ENCODE measurements at places on chromosomes 2 and 18.

- DNase-seq = peak; percentile 4
Observed at GRCh38 chr18:37674570-37674969, 109.0 kb upstream of the CELF4 start.

- no peak for DNase-seq
Observed at GRCh38 chr18:77249569-77250500, at the start of gene GALR1. Gene GALR1, plus strand, starts transcription at chr18:77249848. Its CDS starts 701 bp downstream, at chr18:77250549.

GRCh38 chr2:96251721-96252292, 14.0 kb downstream of the TMEM127 start:
- peak; percentile 90 for DNase-seq

DNA sequence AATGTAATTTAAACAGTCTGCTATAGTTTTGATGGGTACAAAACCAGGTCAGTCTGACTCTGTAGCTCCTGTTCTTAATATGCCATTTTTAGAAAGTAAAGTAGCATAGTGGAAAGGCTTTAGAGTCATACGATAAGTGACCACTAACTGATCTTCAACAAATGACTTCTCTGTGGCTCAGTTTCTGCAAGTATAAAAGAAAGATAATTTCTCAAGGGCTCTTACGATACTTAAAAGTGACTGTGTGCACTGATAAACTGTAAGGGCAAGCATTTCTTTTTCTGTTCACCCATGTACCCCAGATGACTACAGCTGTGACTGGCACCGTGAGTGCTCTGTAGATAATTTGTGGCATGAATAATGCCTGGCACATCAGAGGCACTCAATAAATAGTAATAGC, 178.7 kb downstream of the LCLAT1 start:
- peak; percentile 74 for DNase-seq

DNA sequence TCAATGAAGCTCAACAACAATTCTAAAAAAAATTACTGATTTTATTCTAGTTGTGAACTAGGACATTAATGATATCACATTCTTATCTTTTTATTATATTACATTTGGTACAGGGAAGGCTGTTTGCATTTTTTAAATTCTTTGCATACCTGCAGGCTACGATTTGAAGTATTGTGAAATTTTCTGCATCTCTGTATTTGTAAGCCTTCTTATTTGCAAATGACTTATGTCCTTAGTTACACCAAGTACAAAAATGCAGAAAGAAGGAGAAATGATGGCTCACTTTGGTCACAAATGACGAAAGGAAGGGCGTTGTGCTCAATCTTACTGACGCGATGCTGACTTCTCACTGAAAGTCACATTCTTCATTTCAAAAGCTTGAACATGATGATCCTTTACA, 227.5 kb upstream of the SOX11 start:
- DNase-seq = no peak

DNA sequence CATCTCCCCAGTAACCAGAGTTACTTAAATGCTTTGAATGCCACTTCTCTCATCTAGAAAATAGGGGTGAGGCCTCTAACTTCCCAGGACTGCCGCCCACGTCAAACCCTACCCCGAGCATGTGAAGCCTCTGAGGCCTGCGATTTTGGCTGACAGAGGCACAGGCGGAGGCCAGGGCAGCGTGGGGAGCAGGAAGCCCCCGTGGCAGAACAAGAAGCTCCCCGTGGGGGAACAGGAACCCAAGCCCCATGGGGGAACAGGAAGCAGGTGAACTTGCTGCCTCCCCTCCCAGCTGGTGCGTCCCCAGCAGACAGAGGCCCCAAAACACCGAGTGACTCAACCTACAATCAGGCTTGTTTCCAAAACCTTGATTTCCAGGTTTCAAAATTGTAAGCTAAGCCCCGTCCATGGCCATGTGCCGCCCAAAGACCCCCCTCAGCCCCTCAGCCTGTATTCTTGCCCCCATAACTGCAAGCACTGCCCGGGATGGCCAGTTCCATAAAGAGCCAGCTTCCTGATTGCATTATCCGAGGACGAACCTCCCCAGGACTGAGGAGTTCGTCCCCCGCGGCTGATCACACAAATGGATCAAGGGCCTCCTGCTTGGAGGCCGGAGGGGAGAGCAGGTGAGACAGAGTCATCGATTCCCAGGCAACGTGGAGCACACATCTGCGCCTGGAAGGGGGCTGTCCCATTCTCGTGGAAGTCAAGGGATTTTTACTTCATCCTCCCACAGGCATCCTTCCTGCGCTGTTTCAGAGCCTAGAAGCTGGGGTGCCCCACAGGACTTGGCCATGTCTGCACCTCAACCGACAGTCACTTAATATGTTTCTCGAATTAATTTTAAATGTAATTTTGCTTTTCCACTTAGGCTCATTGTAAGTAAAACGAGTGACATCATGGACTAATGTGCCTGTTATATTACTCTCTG, 36.3 kb upstream of the CTDP1 start:
- DNase-seq = no peak

DNA sequence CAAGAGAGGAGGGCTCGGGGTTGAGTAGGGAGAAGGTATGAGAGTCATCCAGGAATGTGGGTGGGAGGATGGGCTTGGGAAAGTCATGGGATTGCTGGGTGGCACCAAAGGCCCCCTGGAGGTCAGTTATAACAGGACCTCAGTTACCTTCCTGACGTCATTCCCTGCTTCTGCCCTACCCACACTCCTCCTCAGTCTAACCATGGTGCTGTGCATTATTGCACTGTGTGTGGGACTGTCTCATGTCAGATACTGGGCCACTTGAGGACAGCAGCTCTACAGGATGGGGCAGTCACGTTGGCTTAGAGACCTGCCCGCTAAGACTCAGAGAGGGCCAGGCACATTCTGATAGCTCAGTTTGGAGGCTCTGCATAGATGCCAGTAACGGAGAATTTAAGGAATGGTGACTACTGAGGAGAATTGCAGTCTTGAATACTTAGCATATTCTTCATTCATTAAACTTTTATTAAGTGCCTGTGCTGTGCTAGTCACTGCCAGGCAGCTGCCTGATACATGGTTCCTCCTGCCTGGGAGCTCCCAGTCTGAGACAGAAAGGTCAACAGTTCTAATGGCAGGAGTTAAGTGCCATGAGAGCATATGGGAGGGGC, 90.5 kb downstream of the LAMA3 start:
- DNase-seq = no peak

- no peak for DNase-seq
Observed at GRCh38 chr2:127373362-127374083, 14.3 kb downstream of the MAP3K2 start.

DNA sequence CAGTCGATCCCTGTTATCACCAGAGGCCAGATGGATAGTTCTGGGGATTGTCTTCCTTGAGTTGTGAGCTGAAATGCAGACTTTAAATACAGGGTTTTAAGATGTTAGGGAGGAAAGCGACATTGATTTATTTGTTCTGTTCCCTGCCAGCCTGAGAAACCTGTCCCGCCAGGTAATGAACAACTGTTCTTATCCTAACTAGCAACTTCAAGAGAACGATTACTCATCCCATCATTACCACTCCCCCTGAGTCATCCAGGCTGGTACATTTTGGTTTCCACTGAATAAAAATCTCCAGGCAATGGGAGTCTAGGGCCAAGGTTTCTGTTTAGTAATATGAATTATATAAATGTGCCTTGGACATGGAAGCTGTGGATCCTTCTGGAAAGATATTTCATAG, 131.2 kb downstream of the LYPD6B start:
- DNase-seq = no peak

DNA sequence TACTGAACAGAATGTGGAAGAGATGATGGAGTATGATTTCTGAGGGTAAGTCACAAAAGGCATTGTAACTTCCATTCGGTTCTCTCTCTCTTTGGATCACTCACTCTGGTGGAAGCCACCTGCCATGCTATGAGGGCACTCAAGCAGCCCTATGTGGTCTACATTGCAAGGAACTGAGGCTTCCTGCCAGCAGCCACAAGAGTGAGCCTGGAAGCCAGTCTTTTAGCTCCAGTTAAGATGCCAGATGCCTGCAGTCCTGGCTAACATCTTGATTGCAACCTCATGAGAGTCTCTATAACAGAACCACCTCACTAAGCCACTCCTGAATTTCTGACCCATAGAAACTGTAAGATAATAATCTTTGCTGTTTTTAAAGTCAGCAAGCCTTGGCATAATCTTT, 935.7 kb downstream of the LRP1B start:
- no peak for DNase-seq

DNA sequence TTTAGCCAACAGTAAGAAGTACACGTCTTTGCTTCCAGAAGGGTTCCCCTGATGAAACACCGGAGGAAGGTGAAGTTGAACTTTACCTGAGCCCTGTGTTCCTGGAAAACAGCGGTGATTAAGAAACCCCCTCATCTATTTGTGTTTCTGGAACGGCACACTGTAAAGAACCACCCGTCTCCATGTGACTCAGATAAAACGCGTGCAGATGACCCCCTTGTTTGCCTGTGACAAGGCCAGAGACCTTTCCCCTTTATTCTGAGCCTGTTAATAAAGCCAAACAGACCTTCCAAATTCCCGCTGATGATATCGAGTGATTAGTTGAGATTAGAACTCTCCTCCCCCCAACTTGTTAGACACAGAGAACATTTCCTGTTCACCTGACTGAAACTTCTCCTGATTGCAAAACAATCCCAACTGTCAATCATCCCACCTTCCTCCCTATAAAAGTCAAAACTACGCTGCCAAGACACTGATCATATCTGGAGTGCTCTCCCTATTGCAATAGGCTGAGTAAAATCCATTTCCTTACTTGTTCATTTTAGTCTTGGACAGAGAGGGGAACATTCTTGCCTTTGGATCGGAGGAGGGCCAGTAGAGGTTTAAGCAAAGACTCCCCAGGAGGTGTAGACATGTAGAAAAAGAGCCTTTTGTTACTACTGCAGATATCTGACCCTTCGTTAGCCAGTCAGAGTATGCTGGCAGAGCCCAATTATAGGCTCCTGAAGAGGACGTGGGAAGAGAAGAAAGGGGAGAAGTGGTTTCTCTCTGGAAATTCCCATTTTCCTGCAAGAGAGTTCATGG, 914 bp upstream of the IWS1 start:
- DNase-seq = peak; percentile 75

DNA sequence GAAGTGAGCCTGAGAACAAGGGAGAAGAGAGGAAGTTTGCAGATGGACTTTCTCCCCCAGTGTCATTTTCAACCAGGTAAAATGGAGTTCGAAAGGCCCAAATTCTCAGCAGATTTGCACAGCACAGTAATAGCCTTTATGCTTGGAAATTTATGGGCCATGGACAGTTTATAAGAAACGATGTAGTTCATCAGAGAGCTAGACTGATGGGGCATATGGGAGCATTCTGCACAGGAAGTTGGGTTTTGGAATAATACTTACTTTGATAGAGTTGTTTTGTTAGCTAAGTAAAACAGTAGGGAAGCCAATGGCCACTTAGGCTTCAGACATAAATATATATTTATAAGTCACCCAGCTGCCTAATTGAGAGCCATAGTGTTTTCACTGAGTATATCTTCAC, 169.4 kb downstream of the MEIS1 start:
- no peak for DNase-seq

DNA sequence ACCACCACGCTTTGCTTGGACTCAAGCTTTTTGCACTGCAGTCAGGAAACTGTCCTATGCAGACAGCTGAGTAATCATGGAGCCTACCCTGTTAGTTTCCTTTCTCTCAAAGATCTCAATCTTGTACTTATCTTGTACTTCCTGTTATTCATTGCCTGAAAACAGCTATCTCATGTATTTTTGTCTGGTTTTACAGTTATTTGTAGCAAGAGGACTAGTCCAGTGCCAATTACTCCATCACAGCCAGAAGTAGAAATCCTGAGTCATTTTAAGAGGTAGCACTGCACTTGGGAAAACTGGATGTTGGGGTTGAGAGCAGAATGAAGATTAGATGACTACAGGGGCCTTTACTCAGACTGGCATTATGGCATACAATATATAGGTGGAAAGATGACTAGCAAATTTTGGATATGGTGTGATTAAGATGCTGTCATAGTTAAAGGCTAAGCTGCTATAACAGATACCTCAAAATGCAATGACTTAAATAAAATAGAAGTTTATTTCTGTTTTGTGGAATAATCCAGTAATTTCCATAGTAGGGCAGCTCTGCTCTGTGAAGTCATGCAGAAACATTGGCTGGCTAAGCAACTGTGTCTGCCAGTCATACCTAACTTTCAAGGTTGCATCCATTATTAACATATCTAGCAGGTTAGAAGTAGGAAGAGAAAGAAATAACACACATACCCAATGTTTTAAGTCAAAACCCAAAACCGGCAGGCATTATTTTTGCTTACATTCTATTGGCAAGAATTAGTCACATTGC, 21.1 kb upstream of the CHMP3 start:
- peak; percentile 73 for DNase-seq

- DNase-seq = no peak
Observed at GRCh38 chr2:53356291-53356905, 411.2 kb upstream of the CHAC2 start.

GRCh38 chr2:241894056-241894641, 24.6 kb downstream of the RTP5 start:
- DNase-seq = no peak

GRCh38 chr2:204948024-204948763, 402.9 kb downstream of the PARD3B start:
- no peak for DNase-seq

- DNase-seq = no peak
Observed at GRCh38 chr2:121791801-121792221, 36.4 kb downstream of the TSN start.

DNA sequence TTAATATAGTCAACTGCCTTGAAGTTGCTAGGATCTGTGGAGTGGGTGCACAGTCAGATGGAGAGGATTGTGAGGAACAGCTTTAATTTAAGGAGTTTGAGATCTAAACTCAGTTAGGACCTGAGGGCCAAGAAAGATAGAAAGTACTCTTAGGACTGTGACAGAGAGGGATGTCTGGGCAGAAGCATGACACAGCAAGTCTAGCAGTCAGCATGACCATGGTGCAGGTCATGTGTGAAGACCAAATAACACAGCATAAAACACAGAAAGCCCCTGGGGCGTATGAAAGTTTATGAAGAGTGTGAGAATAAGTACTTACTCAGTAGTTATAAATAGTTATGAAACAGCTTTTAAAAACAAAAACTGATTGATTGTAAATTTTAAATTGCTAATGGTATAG, 107.2 kb downstream of the GALNT1 start:
- peak; percentile 31 for DNase-seq

DNA sequence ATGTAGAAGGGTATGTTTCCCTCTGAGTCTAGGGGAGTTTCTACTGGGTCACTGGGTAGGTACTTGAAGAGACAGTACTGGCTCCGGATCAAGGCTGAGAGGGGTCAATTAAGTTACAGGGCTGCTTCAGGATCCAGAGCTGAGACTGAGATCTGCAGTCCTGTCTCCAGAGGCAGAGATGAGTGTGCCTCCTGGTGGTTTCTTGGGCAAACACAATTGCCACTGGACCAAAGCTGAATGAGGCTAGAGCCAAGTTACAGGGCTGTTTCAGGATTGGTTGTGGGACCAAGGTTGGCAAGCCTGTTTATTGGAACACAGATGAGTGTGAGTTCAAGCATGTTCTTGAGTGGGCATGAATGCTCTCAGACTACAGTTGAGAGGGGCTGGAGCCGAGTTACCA, 157.9 kb downstream of the ADCYAP1 start:
- peak; percentile 8 for DNase-seq

All from OCI-M1 (cell line).